Esophagus muscularis mucosa (tissue), 4 donors: ENCODE measurements at places on chromosomes 4 and X. TPM values are rescaled to one million over a fixed set of nuclear protein-coding genes. Genes with fewer than 3 reads are reported as not detected.

ITIH6 gene
- total RNA-seq: not detected

CT45A1 gene
- not detected for total RNA-seq

HS3ST1 gene
- total RNA-seq: 3.3 TPM

ASB12 gene
- not detected for total RNA-seq

UGT2B15 gene
- total RNA-seq: not detected

TKTL1 gene
- not detected for total RNA-seq

CCDC158 gene
- total RNA-seq: 1.8 TPM

LRIT3 gene
- total RNA-seq: 0.39 TPM

MGARP gene
- 2.0 TPM for total RNA-seq

NPY1R gene
- 1.2 TPM for total RNA-seq

DNA sequence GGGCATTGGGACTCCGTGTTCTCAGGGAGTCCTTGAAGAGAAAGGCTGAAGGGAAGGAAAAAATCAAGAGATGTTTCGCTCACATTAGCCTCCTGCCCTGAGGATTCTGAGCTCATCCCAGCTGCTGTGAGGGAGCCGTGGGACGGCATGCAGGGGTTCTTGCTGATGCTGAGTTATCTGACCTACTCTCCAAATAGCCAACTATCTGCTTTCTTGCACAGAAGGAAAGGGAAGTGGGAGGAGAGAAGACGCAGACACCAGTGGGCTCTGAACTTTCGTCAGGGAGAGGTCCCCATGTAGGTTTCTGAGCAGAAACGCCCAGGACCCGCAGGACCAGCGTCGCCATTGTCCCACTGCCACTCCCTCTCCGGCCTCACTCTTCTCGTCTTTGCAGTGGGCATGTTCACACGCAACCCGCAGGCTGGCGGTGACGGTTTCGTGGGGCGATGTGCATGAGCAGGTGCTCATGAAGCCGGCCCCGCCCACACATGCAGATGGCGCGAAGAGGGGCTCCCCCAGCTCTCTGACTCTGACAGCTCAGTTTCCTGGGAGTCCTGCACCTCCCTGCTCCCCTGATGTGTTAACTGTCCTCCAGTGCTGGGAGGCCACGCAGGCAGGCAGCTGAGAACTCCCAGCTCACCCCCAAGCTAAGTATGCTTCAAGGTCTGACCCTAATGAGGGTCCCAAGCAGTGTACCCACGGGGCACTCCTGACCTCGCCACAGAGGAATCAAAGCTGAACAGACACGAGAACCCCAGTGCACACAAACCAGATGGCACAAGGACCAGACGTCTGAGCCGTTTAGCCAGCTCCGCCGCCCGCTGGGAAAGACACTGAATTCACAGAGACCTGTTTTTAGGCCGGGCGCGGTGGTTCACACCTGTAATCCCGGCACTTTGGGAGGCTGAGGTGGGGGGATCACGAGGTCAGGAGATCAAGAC lies 13.6 kb upstream of the ABLIM2 start:
- no peaks in the 10 kb centered on the region for H3K36me3 ChIP-seq
- H3K4me3 ChIP-seq: no peak overlapping the region
- no peak overlapping the region for H3K27ac ChIP-seq
- no peaks in the 10 kb centered on the region for H3K27me3 ChIP-seq
- peaks cover 5% of the 10 kb centered on the region for H3K4me1 ChIP-seq

- DNase-seq: no peak
- H3K4me3 ChIP-seq: peak within 1 kb of the TSS; percentile 9
- H3K36me3 ChIP-seq: peaks cover 7% of the 10 kb centered on the region
- H3K27me3 ChIP-seq: no peaks in the 10 kb centered on the region
- H3K4me1 ChIP-seq: peaks cover 18% of the 10 kb centered on the region
Measured at GRCh38 chrX:153780678-153781427, at the start of gene SRPK3. Gene SRPK3 (plus strand): TSS chrX:153781041. CDS start chrX:153781087, 46 bp downstream.

- no peaks in the 10 kb centered on the region for H3K36me3 ChIP-seq
- H3K27me3 ChIP-seq: no peaks in the 10 kb centered on the region
- DNase-seq: no peak
Measured at GRCh38 chrX:33808636-33809035, 323.5 kb downstream of the FAM47A start.

- no peaks in the 10 kb centered on the region for H3K27me3 ChIP-seq
- no peak overlapping the region for H3K27ac ChIP-seq
- peaks cover 3% of the 10 kb centered on the region for H3K4me1 ChIP-seq
- no peak overlapping the region for H3K4me3 ChIP-seq
Measured at GRCh38 chr4:119643306-119644042, 14.9 kb upstream of the PDE5A start.

DNA sequence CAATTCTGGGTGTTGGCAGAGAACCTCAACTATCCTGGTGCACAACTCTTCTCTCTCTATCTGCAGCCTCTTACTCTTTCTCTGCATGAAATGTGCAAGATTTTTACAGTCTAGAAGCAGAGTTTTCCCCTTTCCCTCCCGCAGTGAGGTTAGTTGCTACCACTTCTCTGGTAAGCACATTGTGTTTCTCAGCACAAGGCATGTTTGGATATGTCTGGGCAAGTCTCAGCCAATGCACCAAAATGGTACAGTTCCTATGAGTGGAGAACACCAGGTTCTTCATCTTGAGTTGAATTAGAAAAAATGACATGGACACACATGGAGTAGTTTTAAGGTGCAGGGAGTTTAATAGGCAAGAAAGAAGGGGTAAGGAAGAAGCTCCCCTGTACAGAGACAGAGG lies 187.0 kb downstream of the CCNG2 start:
- no peak overlapping the region for H3K27ac ChIP-seq
- H3K36me3 ChIP-seq: no peaks in the 10 kb centered on the region
- no peak for DNase-seq
- H3K27me3 ChIP-seq: no peaks in the 10 kb centered on the region
- H3K4me1 ChIP-seq: no peaks in the 10 kb centered on the region

GRCh38 chr4:7983296-7983695 lies 43.6 kb upstream of the AFAP1 start:
- H3K4me1 ChIP-seq: peaks cover 31% of the 10 kb centered on the region
- H3K27me3 ChIP-seq: no peaks in the 10 kb centered on the region
- H3K4me3 ChIP-seq: no peak overlapping the region
- DNase-seq: no peak
- no peak overlapping the region for H3K27ac ChIP-seq
- no peaks in the 10 kb centered on the region for H3K36me3 ChIP-seq

GRCh38 chr4:11548597-11549082 lies 119.9 kb upstream of the HS3ST1 start:
- H3K4me1 ChIP-seq: peaks cover 5% of the 10 kb centered on the region
- no peak overlapping the region for H3K4me3 ChIP-seq
- no peaks in the 10 kb centered on the region for H3K27me3 ChIP-seq
- no peak overlapping the region for H3K27ac ChIP-seq
- no peak for DNase-seq
- no peaks in the 10 kb centered on the region for H3K36me3 ChIP-seq

GRCh38 chr4:111890412-111890811 lies 254.8 kb upstream of the FAM241A start:
- no peak overlapping the region for H3K4me3 ChIP-seq
- H3K36me3 ChIP-seq: no peaks in the 10 kb centered on the region
- H3K27me3 ChIP-seq: no peaks in the 10 kb centered on the region
- no peaks in the 10 kb centered on the region for H3K4me1 ChIP-seq
- no peak overlapping the region for H3K27ac ChIP-seq

GRCh38 chr4:160772668-160773067 lies 1391.1 kb downstream of the FSTL5 start:
- no peak for DNase-seq
- no peak overlapping the region for H3K4me3 ChIP-seq
- H3K4me1 ChIP-seq: no peaks in the 10 kb centered on the region
- H3K27me3 ChIP-seq: no peaks in the 10 kb centered on the region
- H3K36me3 ChIP-seq: no peaks in the 10 kb centered on the region
- H3K27ac ChIP-seq: no peak overlapping the region

DNA sequence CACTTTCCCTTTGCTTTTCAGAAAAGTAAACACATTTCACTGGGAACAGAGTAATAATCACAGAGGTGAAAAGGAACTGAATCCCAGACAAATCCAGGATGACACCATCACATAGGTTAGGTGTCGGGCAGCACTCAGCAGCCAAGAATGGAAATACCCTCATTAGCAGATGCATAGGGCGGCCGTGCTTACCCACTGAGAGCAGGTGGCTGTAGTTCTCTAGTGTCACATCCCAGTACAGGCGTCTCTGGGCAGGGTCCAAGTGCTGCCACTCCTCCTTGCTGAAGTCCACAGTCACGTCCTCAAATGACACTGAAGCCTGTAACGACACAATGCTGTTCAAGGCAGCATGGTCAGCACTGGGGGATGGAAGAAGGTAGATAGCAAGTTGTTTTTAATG lies 26.9 kb downstream of the ZNF41 start:
- H3K27me3 ChIP-seq: peaks cover 5% of the 10 kb centered on the region
- H3K4me1 ChIP-seq: no peaks in the 10 kb centered on the region
- DNase-seq: no peak
- no peak overlapping the region for H3K4me3 ChIP-seq
- peaks cover 48% of the 10 kb centered on the region for H3K36me3 ChIP-seq

GRCh38 chrX:14618177-14618965 lies 89.0 kb downstream of the GLRA2 start:
- H3K27me3 ChIP-seq: no peaks in the 10 kb centered on the region
- no peak overlapping the region for H3K4me3 ChIP-seq
- H3K4me1 ChIP-seq: no peaks in the 10 kb centered on the region
- H3K36me3 ChIP-seq: no peaks in the 10 kb centered on the region
- no peak overlapping the region for H3K27ac ChIP-seq
- no peak for DNase-seq

DNA sequence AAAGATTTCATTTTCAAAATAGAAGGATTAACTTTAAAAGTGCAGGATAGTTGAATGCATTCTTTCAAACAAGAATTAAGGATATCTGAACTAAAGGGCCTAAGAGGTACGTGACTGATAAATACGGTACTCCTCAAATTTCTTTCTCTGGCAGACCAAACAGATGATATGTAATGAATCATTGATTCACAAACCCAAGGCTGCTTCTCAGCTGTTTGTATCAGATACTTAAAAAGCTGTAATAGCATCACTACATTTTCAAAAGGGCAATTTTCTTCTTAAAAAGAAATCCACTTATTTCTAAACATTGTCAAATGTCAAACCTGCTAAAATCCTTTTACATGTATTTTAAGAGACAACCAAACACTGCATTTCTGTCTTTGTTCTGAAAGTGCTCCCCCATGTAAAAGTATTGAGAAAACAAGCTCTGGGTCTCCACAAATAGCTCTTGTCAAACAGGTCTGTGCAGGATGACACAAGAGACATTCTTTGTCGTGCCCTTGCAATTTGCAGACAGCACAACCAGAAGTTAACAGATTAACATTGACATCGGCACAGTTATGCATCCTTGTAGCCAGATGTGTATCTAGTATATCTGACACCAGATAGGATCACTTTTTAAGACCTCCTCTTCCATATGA lies 82.0 kb downstream of the MANBA start:
- no peak overlapping the region for H3K27ac ChIP-seq
- H3K4me3 ChIP-seq: no peak overlapping the region
- H3K36me3 ChIP-seq: peaks cover 12% of the 10 kb centered on the region
- no peak for DNase-seq

GRCh38 chrX:74446876-74447275 lies 25.6 kb downstream of the SLC16A2 start:
- no peak for DNase-seq
- no peaks in the 10 kb centered on the region for H3K4me1 ChIP-seq
- no peaks in the 10 kb centered on the region for H3K36me3 ChIP-seq
- no peak overlapping the region for H3K4me3 ChIP-seq
- no peaks in the 10 kb centered on the region for H3K27me3 ChIP-seq

GRCh38 chr4:129583868-129584267 lies 487.9 kb downstream of the C4orf33 start:
- DNase-seq: no peak
- H3K4me3 ChIP-seq: no peak overlapping the region
- H3K27me3 ChIP-seq: no peaks in the 10 kb centered on the region
- no peak overlapping the region for H3K27ac ChIP-seq

DNA sequence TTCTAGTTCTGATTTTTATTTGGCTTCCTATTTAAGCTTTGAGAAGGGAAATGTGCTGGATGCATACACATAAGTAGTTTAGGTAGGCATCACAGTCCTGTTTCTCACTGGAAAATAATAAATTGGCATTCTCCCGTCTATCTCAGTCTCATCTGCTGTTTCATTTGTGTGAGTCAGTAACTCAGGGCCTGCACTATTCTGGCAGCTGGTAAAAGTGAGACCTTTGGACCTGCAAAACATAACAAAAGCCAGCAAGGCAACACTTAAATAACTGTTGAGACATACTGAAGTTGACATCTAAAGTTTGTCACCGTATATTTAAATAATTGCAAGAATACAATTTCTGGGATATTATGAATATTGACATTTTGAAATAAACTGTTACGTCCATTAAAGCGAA lies 8.6 kb upstream of the UBQLN2 start:
- H3K36me3 ChIP-seq: no peaks in the 10 kb centered on the region
- no peaks in the 10 kb centered on the region for H3K27me3 ChIP-seq
- no peaks in the 10 kb centered on the region for H3K4me1 ChIP-seq
- no peak overlapping the region for H3K27ac ChIP-seq

DNA sequence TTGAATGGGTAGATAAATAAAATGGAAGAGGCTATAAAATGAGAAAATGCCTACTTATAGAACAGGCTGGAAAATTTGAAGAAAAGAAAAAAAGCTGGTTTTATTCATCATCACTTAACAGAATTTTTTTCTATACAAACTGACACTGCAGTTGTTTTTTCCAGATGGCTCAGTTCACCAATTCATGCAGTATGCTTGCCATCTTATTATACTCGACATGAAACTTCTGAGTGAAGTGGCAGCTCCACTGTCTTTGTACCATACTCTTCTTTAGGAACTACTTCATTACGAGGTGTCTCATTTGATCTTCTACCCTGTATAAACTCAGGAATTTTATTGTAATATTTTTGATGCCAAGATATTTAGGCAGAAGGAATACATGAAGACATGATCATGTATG lies 153.0 kb downstream of the KDM6A start:
- H3K27ac ChIP-seq: no peak overlapping the region
- DNase-seq: no peak
- H3K36me3 ChIP-seq: no peaks in the 10 kb centered on the region
- no peaks in the 10 kb centered on the region for H3K4me1 ChIP-seq

GRCh38 chrX:39582091-39582490 lies 515.7 kb downstream of the BCOR start:
- no peak overlapping the region for H3K4me3 ChIP-seq
- H3K27me3 ChIP-seq: peaks cover 5% of the 10 kb centered on the region
- DNase-seq: no peak
- no peak overlapping the region for H3K27ac ChIP-seq
